Eye (tissue), 1 donor: ENCODE measurements at places on chromosomes 2 and 18.

DNA sequence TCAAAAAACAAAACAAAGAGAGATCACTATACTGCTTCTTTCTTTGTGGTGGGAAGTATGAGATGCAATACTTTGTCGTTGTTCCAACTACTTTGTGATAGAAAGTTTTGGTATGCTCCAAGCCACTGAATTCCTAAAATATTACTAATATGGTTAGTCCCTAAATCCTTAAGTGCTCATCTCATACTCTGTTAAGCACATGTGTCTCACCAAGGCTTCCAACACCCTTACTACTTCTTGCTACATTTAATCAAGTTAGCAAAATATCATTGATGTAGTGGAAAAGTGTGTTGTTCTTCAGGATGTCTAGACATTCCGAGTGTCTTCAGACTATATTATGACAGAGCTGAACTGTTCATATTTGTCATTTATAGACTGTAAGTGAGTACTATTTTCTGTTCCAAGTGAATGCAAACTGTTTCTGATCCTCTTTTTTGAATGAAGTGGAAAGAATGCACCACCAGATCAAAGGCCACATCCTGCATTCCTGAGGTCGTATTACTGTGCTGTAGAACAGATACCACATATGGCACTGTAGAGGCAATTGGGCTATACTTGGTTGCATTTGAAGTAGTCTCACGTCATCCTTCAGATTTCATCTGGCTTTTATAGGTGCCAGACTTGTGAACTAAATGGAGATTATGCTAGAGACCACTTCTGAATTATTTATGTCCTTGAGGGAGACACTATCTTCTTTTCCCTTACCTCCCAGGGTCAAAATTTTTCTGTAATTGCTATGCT is 298.4 kb upstream of the ZNF521 start:
- DNase-seq = peak; percentile 48

GRCh38 chr2:236237468-236238190 is 26.6 kb downstream of the ASB18 start:
- peak; percentile 51 for DNase-seq

GRCh38 chr2:126911111-126911796 is 12.6 kb downstream of the TEX51 start:
- DNase-seq = no peak

DNA sequence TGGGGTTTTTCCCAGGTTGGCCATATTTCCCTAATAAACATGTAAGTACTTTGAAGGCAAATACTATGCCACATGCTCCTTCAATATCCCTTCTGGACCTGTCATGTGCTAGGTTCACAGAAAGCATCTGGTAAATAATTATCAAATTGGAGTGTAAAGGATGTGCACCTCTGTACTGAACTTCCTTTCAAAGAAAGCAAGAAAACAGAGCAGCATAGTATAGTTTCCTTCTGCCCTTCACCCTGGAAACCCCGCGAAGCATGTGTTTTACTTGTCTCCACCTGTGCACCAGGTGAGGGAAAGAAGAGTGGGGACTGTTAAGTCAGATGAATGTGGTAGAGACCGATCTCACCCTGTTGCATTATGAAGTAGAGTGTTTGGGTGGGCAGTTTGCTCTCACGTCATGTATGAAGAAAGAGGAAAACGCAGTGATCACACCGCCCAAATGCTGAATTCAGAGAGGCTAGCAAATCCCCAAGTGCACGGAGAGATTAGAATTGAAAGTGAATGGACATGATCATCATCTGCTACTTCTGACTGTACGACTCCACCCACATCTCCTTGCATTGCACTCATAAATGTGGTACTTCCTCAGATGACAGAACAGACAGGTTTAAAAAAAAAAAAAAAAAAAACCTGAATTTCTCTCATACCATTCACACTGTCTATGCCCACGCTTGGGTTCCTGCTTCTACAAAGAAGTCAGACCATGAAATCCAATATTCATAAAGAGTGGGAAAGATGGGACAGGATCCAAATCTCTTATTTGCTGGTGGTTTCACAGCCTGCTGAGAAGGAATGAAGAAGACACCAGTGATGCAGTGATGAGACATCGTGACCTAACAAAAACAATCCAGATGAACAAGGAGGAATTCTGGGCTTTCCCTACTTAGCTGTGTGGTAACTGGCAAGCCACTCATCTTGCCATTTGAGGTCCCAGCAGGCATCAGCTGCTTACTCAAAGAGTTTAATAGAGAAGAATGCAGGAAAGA is 448.6 kb downstream of the BCL11A start:
- no peak for DNase-seq

GRCh38 chr2:138113871-138114525 is 149.7 kb downstream of the HNMT start:
- no peak for DNase-seq

- DNase-seq = no peak
Measured at GRCh38 chr2:201532686-201533304, 81.3 kb downstream of the STRADB start.

- peak; percentile 91 for DNase-seq
Measured at GRCh38 chr2:173963323-173963816, 1.8 kb downstream of the SP3 start.

DNA sequence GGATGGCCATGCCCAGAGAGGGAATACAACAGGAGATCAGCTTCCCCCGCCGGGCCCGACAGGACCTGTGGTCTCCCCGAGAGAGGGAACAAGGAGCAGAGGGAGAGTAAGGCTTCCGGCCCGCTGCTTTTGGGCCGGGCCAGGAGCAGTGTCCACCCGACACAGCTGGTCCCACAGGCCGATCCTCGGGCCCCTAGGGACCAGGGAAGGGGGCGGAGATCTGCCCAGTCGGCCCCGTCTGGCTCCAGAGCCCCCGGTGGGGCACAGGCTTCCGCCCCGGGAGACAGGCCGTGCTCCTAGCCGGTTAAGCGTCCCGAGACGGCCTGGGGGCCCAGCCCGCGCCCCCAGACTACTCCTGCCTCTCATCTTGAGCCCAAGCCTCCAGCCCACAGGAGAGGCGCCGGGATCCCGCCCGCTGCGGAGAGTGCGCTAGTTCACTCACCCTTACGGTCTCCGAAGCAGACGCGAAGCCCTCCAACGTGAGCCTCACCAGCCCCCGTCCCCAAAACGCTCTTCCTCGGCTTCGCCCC is at the start of gene MCFD2:
Gene MCFD2 (minus strand): TSS at position 526 of the 530 bp plus-strand sequence. CDS start 6,635 bp downstream, outside the sequence.
- no peak for DNase-seq

DNA sequence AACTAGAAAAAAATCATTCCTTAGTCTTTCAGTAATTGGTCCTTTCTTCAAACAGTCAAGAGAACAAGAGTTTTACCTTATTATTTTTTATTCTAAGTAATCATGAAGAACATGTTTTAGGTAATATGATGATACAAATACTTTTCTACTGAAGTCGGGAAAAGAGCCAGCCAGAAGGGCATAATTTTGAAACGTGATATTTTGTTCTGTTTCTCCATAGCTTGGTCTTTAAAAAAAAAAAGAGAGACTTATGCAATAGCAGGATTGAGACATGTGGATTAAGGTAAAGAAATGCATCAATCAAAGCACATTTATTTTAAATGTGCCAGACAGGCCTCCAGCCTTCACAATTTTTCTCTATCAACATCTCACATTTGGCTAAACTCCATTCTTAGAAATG is 1016.8 kb downstream of the CNTNAP5 start:
- DNase-seq = peak; percentile 8

DNA sequence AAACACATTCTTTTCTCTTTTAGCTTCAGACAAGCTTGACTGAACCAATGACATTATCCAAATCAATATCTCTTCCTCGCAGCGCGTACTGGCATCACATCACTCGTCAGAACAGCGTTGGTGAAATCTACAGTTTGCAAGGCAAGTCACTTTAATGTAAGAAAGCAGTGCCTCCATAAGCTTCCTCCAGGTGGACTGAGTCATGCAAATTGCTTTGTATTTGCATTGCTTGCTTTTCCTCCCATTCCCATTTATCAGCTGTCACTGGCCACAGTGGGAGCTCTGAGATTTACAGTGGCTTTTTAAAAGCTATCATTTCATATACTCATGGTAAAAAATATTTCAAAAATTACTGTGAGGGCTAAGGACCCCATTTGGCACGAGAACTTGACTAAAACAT is 189.9 kb downstream of the CD226 start:
- peak; percentile 16 for DNase-seq

- DNase-seq = no peak
Measured at GRCh38 chr2:86695053-86695691, 24.9 kb upstream of the RMND5A start.

DNA sequence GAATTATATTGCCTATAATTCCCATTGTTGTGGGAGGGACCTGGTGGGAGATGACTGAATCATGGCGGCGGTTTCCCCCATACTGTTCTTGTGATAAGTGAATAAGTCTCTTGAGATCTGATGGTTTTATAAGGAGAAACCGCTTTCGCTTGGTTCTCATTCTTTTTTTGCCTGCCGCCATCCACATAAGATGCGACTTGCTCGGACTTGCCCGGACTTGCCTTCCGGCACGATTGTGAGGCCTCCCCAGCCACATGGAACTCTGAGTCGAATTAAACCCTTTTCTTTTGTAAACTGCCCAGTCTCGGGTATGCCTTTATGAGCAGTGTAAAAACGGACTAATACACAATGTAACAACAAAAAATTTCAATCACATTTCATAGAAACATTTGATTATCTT is 115.8 kb downstream of the C2orf74 start:
- no peak for DNase-seq

- peak; percentile 50 for DNase-seq
Measured at GRCh38 chr2:14677039-14677438, 44.5 kb downstream of the LRATD1 start.

- peak; percentile 38 for DNase-seq
Measured at GRCh38 chr2:142223309-142223708, 92.5 kb upstream of the LRP1B start.

GRCh38 chr2:73704285-73704684 is 32.9 kb downstream of the TPRKB start:
- DNase-seq = no peak

DNA sequence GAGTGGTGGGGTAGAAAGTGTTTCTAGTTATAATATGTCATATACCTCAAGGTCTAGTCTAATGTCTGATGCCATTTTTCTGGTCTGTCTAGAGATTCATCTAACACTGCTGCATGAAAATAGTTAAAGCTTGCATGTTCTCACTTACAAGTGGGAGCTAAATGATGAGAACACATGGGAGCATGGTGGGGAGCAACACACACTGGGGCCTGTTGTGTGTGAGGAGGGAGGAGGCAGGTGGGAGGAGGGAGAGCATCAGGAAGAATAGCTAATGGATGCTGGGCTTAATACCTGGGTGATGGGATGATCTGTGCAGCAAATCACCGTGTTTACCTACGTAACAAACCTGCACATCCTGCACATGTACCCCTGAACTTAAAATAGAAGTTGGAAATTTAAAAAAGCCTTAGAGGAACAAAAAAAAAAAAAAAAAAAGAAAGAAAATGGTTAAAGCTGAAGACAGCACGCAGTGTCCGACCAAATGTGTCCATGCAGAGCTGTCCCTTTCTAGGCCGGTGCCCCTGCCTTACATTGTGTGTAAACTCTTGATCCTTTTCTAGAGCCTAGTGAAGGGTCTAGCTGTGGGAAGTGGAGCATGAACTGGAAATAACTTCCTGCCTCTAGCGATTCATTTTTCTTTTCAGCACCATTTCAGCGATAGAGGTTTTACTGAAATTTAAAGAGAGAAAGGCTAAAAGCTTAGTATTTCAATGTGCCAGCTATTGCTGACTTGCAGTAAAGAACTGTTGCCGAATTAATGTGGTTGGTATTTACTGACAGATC is 94.0 kb downstream of the FMNL2 start:
- peak; percentile 73 for DNase-seq

GRCh38 chr2:37544591-37545031 is 126.8 kb downstream of the CDC42EP3 start:
- DNase-seq = no peak

GRCh38 chr18:8548186-8548585 is 61.1 kb upstream of the RAB12 start:
- DNase-seq = peak; percentile 35

DNA sequence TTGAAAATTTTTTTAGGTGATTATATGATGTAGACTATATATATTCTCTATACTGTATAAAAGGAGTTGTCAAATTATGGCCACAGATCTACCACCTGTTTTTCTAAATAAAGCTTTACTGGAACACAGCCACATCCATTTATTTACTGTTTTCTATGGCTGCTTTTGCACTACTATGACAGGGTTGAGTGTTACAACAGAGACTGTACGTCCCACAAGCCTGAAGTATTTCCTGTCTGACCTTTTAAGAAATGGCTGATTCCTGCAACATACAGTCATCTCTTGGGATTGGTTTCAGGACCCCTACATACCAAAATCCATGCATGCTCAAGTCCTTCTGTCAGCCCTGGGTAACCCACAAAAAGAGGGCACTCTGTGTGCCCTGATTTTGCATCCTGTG is 508.3 kb downstream of the TSN start:
- DNase-seq = no peak
